ENCODE measurements at places on chromosomes 5 and 9.

DNA sequence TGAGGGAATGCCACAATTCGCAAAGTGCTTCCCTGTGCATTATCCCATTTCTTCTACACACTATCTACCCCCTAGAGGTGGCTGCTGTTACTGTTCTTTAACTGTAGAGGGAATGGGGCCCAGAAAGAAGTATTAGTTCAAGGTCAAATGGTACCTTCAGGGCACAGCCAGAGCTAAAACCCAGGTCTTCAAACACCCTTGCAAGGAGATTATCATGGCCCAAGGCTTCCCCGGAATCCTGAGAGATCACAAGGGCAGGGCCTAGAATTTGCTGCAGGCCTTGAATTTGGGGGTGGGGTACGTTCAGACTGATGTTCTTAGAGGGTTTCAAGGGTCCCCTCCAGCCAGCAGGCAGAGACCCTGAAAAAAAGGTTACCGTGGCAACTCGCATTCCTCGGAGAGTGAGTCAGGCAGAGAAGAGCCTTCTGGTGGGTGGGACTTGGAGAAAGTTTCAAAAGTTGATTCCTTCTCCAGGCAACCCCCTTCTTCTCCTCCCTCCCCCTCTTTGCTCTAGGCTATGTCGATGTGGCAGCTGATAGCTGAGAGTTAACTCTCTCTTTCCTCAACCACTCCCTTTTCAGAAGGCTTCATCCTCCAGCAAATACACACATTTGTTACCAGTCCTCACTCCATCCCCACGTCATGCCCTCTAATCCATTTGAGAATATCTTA is 1.9 kb downstream of the SPARC start:
- no peak for DNase-seq

DNA sequence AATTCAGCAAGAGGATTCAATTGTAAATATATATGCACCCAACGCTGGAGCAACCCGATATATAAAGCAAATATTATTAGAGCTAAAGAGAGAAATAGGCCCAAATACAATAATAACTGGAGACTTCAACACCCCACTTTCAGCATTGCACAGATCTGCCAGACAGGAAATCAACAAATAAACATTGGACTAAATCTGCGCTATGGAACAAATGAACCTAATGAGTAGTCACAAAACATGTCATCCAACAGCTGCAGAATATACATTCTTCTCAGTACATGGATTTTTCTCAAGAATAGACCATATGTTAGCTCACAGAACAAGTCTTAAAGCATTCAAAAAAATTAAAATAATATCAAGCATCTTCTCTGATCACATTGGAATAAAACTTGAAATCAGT is 86.1 kb upstream of the SLC1A1 start:
- DNase-seq, result no peak

- no peak for DNase-seq
These were observed 9.6 kb upstream of the LHX2 start for GRCh38 chr9:124001866-124002525.

GRCh38 chr5:179234563-179235135 is 110.6 kb downstream of the ADAMTS2 start:
- no peak for DNase-seq

DNA sequence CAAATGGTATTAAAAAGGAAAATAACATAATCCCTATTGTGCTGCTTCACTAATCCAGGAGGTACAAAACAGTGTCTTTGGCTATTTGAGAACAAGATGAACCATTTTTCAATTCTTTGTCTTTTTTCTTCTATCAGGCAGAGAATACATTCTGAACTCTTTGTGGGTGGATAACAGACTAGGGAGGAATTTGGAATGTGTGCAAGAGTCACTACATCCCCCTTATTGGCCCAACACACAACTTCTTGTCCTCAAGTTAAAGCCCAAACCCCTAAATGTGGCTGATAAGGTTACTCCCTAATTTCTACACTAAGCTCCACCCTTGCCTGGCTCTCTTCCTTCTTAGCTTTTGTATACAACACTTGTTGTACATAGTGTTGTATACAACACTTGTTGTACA is 342.7 kb upstream of the RFX3 start:
- no peak for DNase-seq

GRCh38 chr5:98771382-98772109 is 1.9 kb upstream of the RGMB start:
- peak; percentile 83 for DNase-seq

DNA sequence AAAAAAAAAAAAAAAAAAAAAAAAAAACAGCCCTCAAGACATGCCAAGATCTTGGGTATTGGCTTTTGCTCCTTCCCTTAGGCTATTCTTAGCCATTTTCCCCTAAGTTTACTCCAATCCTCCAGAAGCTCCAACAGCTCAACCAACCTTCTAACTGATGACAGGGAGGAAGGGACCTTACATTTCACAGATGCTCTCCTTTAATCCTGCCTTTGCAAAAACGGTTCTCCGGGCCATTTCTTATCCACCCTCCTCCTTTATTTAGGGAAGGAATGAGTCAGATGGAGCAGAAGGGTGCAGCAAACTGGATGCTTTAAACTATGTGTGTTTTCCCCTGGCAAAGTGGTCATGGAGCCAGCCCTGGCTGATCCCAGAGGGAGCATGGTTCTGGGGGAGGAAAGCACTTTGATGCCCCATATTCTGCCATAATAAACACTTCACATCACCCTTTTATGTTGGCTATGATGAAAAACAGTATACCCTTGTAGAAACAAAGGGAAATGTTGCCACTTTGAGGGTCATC is 369.4 kb upstream of the DMAC1 start:
- no peak for DNase-seq

DNA sequence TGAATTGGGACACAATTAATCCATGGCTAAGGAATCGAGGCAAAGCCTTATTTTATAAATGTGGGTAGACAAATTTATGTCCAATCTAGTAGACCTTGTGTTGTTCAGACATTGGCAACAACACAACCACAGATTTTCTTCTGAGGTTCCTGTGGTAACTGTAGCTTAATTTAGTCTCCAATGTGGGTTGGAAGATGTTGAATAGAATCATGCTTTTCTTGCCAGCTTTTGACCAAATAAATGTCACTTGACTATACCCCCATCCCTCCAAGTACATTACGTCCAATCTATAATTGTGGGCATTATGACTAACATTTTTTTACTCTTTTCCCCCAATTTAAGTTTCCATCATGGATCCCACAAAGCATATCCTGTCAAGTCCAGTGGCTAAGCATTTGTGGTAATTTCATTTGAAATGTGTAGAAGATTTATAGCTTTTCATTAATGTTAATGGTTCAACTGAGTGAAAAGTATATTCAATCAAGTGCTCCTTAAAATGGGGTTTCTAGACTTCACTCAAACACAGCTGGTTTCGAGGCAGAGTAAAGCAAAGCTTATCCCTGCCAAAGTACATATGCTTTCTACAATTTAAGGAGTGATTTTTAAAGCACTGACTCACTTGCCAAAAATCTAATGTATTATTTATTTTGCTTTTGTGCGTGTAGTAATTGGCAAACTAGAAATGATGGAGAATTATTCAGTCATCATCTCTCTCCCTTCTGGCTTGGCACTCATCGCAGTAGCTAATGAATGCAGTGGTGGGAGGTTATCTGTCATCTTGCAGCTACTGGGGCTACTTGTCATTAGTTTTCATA is 141.8 kb downstream of the FAM174A start:
- no peak for DNase-seq
